ENCODE measurements at places on chromosomes 5 and 9.
A peak's percentile ranks its signal among the peaks of the same experiment; 100 is the strongest.

GRCh38 chr5:138792195-138792790 lies 39.1 kb downstream of the CTNNA1 start:
- DNase-seq = no peak

DNA sequence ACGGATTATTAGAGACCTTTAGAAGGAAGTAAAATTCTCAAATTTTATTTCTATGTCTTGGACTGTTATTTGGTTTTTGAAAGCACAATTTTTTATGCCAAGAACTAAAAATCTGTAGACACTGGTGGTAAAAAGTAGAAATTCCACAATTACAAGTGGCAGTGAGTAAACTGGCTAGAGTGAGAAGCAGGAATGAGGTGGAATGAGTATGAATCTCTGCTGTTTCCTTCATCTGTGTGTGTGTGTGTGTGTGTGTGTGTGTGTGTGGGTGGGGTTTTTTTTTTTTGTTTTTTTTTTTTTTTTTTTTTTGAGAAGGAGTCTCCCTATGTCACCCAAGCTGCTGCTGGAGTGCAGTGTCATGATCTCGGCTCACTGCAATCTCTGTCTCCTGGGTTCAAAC lies 94.2 kb downstream of the TLE4 start:
- DNase-seq = peak; percentile 41

DNA sequence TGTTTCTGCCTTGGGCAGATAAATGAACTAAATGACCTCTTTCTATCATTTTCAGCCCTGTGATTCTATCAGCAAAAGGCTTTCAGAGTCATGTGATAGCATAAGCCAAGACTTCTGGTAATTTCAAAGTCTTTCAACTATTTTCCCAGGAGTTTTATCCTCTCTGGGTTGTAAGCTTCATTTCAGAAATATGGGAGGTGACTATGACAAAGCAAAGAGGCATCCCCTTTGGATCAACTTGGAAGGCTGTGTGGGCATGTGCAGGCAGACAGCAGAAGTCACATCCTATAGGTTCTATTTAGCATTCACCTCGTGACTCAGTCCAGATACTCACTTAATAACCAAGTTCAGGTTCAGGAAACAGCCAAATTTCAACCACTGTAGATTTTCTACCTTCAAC lies 149.0 kb upstream of the FST start:
- peak; percentile 90 for DNase-seq

DNA sequence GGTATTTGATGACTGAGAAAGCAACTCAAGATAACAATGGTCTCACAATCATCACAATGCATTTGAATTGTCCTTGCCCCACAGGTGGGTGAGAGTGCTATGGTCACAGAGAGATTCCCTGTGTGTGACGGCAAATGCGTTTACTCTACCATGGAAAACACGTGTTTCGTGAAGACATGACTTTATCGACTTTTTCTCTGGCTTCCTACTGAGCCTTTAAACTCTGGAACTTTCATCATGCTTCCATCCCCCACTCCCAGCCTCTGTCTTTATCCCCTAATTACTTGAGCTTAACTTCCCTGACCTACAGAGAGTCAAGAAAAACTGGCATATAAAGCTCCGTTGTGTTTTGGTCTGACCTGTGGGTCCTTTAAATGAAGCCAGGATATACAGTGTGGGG lies 414.1 kb upstream of the CLINT1 start:
- DNase-seq = no peak
